Karpas-422 (cell line): ENCODE measurements at places on chromosomes 7 and 10.

GRCh38 chr7:158098125-158099030 is 489.2 kb downstream of the PTPRN2 start:
- no peak for DNase-seq

GRCh38 chr10:78921895-78922294 is 146.9 kb upstream of the ZMIZ1 start:
- no peak for DNase-seq

DNA sequence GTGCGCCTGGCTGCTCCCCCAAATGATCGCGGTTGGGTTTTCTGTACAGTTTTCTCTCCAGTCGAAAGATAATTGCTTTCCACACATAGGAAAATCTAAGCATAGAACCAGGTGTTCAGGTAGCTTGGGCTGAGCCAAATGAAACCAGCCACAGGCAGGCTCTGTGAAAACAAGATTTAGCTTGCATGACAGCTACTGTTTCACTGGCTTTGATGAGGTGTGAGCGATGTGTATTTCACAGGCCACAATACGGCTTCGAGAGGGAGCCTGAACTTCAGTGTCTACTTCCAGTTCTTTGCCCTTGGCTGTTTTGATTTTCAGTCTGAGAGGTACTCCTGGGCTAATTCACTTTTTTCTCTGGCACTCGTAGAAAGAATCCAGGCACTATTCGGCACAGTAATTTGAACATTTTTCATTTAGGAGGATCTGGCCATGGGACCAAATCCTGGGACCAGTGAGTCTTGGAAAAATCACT is 110.5 kb downstream of the JCAD start:
- DNase-seq: no peak

GRCh38 chr7:130216750-130217149 is 9.1 kb downstream of the SSMEM1 start:
- no peak for DNase-seq

GRCh38 chr7:83996879-83997278 is 197.7 kb downstream of the SEMA3A start:
- no peak for DNase-seq

- DNase-seq: peak; percentile 45
These were observed 57.5 kb downstream of the COL17A1 start for GRCh38 chr10:104028146-104028545.

DNA sequence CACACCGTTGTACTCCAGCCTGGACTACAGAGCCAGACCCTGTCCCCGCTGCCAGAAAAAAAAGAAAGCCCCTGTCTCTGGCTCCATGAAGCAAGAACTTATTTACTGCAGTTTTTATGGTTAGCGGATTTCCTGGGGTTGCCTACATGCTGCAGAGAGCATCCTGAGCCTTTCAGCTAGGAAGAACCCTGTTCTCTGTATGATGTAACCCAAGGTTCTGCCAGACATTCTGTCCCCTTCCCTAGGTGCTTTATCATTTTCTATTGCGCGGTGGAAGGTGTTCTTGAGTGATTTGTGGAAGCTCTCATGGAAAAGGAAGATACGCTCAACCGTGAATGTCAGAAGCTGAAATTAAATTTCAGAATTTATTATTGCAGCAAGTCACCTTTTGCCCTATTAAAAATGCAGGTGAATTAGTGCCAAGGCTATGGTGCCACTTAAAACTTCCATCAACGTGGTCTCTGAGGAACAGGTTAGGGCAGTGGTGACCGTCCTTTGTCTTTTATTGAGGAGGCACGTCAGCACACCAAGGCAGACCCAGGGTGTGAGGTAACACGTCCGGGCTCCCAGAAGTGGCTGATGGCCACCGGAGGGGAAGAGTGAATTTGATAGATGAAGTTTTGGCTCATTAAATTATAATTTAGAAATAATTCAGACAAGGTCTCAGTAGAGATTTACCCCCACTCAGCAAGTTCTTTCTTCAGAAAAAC is 273.1 kb downstream of the PHTF2 start:
- DNase-seq: no peak

DNA sequence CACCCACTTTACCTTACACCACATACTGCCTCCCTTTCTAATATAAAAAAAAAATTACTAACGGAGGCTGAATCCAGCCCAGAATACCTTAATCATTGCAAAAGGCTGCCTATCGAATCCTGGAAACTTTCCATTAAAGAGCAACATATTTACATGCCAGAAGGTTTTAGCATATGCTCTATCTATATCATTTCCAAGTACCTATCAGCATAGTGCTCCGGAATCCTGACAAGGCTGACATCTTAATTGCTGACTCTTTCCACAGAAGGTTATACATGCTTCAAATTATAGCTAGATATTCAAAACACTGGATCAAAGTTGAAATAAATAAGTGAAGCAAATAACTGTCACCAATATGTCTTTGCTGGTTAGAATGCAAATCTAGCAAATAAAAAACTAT is 170.9 kb upstream of the CDK1 start:
- DNase-seq: no peak
